Stimulated activated CD4-positive, alpha-beta T cell treated with anti-CD3 and anti-CD28 coated beads, TNF-alpha, amount 100 ng/mL, for 24 hours (primary cell): ENCODE measurements at places on chromosomes 1 and 21.

DNA sequence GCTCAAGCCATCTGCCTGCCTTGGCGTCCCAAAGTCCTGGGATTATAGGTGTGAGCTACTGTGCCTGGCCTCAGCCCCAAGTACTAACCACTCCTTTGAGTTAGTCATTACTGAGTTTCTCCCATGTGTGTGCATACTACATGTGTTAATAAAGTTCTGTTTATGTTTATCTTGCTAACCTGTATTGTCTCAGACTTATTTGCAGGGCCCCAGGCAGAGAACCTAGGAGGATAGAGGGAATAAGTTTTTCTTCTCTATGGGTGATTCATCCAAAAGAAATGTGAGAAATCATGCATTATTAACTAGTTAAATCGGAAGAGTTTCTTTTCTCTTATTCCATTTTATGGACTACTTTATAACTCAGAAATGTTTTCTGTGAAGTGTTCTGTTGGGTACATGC lies 203.9 kb upstream of the CACYBP start:
- no peak for DNase-seq

- DNase-seq, result no peak
These were observed 209.2 kb upstream of the ZC3H12A start for GRCh38 chr1:37265156-37265555.

DNA sequence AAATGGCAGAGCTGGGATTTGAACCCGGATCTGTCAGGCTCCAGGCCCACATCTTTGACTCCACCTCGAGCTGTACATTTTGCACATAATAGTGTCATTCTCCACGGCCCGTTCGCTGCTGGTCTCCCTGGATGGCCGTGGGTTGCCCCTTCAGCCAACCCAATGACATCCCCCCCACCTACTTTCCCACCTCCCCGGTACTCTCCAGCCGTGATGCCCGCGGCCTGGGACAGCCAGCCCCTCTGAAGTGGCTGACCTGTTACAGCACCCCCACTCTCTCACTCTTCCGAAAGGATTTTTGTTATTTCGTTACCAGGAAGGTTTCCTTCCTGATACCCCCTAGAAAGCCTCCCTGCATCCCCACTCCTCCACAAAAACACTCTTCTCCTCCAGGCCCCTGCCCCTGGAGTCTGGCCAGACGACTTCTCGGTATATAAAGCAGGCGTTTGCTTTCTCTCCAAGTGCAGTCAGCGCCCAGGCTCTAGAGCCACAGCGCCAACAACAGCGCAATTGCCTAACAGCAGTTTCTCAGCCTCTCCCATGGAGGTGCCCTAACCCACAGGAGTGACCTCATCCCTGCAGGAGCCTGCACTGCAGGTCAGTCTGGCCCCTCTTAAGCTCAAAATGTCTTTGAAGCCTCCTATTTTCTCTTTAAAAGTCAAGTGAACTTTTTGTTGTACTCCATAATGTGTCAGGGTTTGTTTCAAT lies 14.5 kb upstream of the GJB5 start:
- DNase-seq, result no peak

- no peak for DNase-seq
These were observed 118.0 kb downstream of the KAZN start for GRCh38 chr1:14716474-14716873.

DNA sequence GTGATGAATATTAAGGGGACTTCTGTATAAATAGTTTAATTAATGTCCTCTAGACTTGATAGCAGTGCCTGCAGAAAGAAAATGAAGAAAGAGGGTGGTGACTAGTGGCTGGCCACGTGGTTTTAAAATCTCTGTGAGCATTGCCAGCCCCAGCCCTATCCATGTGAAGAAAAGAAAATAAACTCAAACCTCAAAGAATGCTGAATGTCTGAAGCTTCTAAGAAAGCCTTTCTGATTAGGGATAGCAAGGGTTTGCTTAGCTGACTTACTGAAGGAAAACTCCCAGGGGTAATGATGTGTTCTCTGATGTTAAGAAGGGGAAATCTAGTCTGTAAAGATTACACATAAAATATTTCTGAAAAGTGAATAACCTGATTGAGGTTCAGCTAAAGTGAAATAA lies 31.8 kb downstream of the ADGRL2 start:
- DNase-seq, result no peak

- DNase-seq, result no peak
These were observed 86.8 kb downstream of the KIF26B start for GRCh38 chr1:245241526-245242130.

- DNase-seq, result no peak
These were observed 66.3 kb downstream of the SPATA46 start for GRCh38 chr1:162310337-162310736.

DNA sequence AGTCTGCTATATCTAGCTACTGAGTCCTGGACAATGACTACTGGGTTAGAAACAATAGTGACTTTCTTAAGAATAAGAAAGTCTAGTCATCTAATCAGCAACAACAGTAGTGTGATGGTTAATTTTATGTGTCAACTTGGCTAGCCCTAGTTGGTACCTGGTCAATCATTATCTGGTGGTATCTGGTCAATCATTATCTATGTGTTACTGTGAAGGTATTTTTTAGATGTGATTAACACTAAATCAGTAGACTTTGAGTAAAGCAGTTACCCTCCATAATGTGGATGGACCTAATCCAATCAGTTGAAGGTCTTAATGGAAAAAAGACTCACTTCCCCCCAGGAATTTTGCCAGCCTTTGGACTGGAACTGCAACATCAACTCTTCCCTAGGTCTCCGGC lies 312.6 kb downstream of the SIPA1L2 start:
- no peak for DNase-seq

DNA sequence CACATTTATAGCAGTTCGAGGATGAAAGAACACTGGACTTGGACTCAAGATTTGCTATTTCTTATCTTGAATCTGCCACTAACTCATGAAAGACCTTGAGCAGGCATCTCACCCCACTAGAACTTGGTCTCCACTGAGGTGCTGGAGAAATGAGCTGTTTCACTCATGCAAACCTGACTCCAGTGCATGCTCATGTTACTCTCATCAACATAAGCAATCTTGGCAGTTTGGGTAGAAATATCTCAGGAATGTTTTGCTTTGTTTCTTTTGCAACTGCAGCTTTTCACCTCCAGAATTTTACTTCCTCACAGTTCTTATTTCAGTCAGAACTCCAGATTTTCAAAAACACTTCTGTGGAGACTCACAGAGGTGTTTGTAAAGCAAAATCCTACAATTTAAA lies 46.2 kb upstream of the DAB1 start:
- no peak for DNase-seq
